RWPE1 (cell line): ENCODE measurements at places on chromosomes 3 and 15.

- DNase-seq, result no peak
Measured at GRCh38 chr15:36996538-36997181, 103.7 kb downstream of the MEIS2 start.

GRCh38 chr3:42510325-42510724 is 7.9 kb downstream of the VIPR1 start:
- no peak for DNase-seq

GRCh38 chr3:176933704-176934103 is 263.6 kb downstream of the TBL1XR1 start:
- DNase-seq, result no peak

DNA sequence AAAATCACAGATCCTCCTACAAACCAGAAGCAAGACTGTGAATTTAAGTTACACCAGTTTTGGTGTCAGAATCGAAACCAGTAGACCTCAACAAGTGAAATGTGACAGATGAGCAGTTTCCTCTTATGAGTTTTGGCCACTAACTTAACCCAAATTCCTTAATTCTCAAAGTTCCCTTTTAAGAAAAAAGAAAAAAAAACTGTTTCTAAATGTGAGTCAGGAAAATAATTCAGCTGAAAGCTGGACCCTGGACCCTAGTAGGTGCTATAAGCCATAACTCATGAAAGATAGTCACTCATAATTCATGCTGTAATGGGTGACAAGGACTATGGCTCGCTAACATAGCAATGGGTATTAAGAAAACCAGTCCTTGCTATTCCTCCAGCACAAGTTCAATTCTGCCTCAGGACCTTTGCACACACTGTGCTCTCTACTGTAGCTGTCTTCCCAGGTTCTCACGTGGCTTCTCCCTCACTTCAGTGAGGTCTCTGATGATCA is 9.0 kb upstream of the THRB start:
- DNase-seq, result no peak

GRCh38 chr3:126467611-126467955 is 8.1 kb downstream of the ZXDC start:
- no peak for DNase-seq
